Testis (tissue), 5 donors: ENCODE measurements at places on chromosomes 7 and 10. TPM values are rescaled to one million over a fixed set of nuclear protein-coding genes. Genes with fewer than 3 reads are reported as not detected.

Gene UBN2
- 36.6 TPM for polyA plus RNA-seq

Gene NKX1-2
- not detected for polyA plus RNA-seq

Gene CCDC7
- polyA plus RNA-seq: 74.0 TPM

Gene NEBL
- 20.0 TPM for polyA plus RNA-seq

Gene USP54
- polyA plus RNA-seq: 40.7 TPM

Gene RNF133
- polyA plus RNA-seq: 53.6 TPM

Gene CALN1
- polyA plus RNA-seq: 6.2 TPM

Gene INHBA
- 2.5 TPM for polyA plus RNA-seq

Gene CACNB2
- 1.3 TPM for polyA plus RNA-seq

Gene EVX1
- 1.4 TPM for polyA plus RNA-seq

Gene NEUROG3
- polyA plus RNA-seq: not detected

Gene FFAR4
- polyA plus RNA-seq: 1.3 TPM

Gene LRRC4
- 17.0 TPM for polyA plus RNA-seq

Gene SEM1
- 267 TPM for polyA plus RNA-seq

Gene FXYD4
- polyA plus RNA-seq: 2.6 TPM

Gene ANKRD30A
- polyA plus RNA-seq: 1.2 TPM

Gene NPC1L1
- polyA plus RNA-seq: 0.83 TPM

Gene IGF2BP3
- 17.8 TPM for polyA plus RNA-seq

Gene FASTK
- polyA plus RNA-seq: 60.3 TPM

Gene ZNF488
- 2.0 TPM for polyA plus RNA-seq

Gene CREB5
- polyA plus RNA-seq: 2.9 TPM

Gene NME8
- 25.3 TPM for polyA plus RNA-seq

Gene CPXM2
- polyA plus RNA-seq: 40.0 TPM

Gene ENTPD1
- 12.7 TPM for polyA plus RNA-seq

Gene SEMA3E
- 0.36 TPM for polyA plus RNA-seq

Gene DBNL
- 50.0 TPM for polyA plus RNA-seq

Gene ZYX
- polyA plus RNA-seq: 190 TPM

Gene CYP3A4
- polyA plus RNA-seq: 0.34 TPM

Gene MALRD1
- polyA plus RNA-seq: 3.3 TPM

Gene TSPAN13
- 10.0 TPM for polyA plus RNA-seq

Gene DLX5
- polyA plus RNA-seq: 1.3 TPM

Gene SLC26A3
- polyA plus RNA-seq: 1.3 TPM

Gene H2BK1
- polyA plus RNA-seq: not detected

Gene FAM237B
- polyA plus RNA-seq: 0.17 TPM

Gene PITRM1
- 109 TPM for polyA plus RNA-seq

Gene BTBD16
- polyA plus RNA-seq: 21.3 TPM

Gene CCDC172
- polyA plus RNA-seq: 6.7 TPM

Gene CFAP70
- 57.2 TPM for polyA plus RNA-seq

Gene TAS2R41
- polyA plus RNA-seq: not detected

Gene TRIM50
- 10.8 TPM for polyA plus RNA-seq

Gene STAG3
- 281 TPM for polyA plus RNA-seq

Gene CHAT
- 0.75 TPM for polyA plus RNA-seq

Gene ATP6V0E2
- polyA plus RNA-seq: 14.0 TPM

Gene OR9A2
- polyA plus RNA-seq: not detected

Gene HABP2
- polyA plus RNA-seq: 1.9 TPM

Gene FEZF1
- 9.8 TPM for polyA plus RNA-seq

Gene GLI3
- polyA plus RNA-seq: 7.3 TPM

Gene NRG3
- polyA plus RNA-seq: 2.7 TPM

Gene ATOH7
- 0.21 TPM for polyA plus RNA-seq
